ENCODE measurements at places on chromosomes 16 and 17.

GRCh38 chr16:11586378-11586855 is 302 bp downstream of the LITAF start:
- DNase-seq, result no peak

GRCh38 chr16:86205521-86206245 is 304.6 kb upstream of the FOXF1 start:
- DNase-seq, result no peak

DNA sequence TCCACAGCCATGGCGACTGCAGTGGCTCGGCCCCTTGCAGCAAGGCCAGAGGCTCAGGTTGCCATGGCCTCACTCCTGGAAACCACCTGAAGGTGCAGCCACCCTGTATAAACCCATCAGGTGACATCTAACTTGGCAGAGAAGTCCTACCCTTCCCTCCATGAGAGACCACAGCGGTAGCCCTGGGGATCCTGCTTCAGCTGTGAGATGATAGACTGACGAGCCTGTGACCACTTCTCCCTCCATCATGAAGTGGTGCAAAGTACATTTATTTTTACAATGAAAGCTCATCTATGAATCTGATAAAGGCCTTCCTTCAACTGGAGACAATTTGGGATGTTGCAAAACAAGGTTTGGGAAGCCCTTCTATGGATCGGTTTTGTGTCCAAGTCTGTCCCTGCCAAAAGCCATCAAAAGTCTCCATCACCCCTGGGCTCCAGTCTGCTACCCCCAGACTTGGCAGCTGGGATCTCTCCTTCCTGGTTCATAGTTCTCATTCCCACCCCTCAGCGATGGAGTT is 1.8 kb downstream of the ZACN start:
- DNase-seq, result no peak

DNA sequence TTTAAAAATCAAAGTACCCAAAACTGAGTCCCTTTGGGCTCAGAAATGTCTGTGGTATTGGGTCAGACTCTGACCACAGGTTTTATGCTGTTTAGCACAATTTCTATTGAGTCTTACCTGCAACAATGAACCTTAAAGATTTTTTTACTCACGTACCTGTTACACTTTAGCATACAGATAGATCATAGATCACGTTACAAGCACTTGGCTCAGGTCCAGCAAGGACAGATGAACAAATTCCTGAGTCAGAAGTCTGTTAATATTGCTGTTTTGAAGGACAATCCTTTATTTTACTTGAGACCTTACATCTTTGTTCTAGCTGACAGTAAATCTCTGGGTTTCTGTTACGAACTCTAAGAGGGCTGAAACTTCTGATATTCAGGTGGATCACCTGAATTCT is 12.8 kb downstream of the SLC7A6OS start:
- no peak for DNase-seq

DNA sequence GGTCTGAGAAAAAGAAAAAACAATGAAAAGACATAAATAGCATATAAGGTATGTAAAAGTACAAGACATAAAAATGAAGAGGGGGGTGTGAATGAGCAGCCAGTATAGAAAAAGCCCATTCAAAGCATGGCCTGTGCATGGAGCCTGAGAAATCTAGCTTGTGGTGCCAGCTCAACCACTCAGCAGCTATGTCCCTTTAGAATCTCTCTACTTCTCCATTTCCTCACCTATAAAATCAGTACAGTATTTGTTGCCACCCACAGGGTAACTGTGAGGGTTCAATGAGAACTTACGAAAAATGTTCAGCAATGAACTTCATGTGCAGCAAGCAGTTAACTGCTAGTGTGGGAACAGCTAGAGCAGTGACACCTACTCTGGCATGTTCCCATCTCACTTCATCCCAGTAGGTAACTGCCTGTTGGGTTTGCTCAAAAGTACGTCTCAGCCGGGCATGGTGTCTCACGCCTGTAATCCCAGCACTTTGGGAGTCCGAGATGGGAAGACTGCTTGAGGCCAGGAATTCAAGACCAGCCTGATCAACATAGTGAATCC is 15.3 kb downstream of the CYTH1 start:
- DNase-seq, result no peak

DNA sequence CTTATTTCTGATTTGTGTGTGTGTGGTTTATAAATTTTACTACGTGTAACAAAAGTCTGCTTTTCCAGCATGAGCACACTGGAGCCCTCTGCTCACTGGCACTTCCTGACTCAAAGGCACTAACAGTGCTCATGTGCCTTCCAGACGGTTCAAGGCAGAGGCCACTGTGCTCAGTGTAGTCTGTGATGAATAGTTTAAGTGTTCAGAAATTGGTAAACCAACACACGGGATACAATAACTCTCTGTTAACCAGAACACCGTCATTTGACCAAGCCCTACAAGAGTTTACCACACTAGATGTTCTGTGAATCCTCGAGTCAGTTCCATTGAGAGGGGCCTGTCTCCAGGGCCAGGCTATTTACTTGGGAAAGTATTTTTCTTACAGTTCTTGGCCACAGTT is 191.9 kb downstream of the MRTFB start:
- DNase-seq, result no peak

DNA sequence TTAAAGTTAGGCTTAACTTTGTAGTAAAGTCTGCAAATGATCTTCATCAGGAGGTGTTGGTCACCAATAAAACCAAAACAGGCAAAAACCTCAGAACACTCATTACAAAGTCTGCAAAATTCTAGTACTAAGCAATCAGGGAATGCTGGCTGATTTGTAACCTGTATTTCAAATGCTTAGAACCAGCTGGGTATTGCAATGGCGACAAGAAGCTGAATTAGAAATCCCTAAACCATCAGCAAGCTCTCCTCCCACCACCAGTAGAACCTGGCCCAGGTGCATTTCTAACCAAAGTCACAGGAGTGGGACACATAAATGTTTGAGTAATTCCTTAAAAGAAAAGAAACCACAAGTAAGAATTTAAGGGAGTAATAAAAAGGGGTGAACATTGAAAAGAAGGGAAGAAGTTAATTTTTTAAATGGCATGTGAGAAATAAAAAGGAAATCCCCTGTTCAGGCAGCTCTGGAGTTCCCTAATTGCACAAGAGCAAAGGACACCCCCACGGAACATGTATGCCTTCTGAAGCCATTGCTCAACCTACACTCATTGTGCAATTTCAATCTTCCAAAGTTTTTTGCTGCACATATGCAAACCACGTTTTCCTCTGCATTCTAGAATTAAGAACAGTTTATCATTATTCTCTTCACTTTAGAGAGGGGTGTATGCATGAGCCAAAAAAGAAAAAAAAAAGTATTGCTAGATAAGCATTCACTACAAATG is 102.9 kb downstream of the HIC1 start:
- DNase-seq, result no peak

GRCh38 chr17:48012151-48012520 is 25.5 kb downstream of the COPZ2 start:
- peak; percentile 36 for DNase-seq

DNA sequence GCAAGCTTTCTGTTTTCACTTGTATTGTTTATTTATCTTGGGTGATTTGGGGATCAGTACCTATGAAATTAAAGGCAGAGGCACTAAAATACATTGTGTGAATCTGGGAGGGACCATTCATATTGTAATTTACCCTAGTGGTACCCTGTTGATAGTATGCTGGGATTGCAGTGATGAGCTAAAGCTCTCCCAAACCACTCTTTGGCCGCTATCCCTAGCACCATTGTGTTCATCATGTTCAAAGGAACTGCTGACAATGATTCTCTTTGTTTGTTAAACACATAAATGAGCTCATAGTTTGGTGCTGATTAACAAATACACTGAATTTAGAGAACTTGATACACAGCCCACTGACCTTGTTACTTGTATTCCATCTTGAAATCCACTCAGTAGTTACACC is 1469.8 kb downstream of the CDH11 start:
- DNase-seq, result no peak

GRCh38 chr17:73519714-73520368 is 124.4 kb downstream of the SDK2 start:
- no peak for DNase-seq
